ENCODE measurements at places on chromosomes 7 and 10.

DNA sequence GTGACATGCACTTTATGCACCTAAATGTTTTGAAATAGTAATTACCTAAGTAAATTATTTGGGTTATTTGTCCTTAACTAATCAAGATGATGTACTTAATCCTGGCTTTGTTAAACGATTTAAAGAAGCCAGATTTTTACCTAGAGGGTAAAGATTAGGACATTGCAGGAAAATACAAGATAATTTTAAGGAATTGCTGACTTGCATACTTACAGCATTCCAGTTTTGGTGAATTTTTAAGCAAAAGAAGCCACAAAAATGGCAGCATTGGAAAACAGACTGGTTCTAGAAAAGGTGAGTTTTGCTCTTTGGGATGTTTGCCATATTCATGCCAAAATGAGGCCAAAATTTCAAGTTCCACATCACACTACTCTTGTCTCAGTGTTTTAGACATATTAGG, 33.4 kb downstream of the BCAP29 start:
- no peaks in the 10 kb centered on the region for H3K27me3 ChIP-seq
- no peak overlapping the region for H3K27ac ChIP-seq
- peaks cover 35% of the 10 kb centered on the region for H3K36me3 ChIP-seq
- H3K4me3 ChIP-seq = no peak overlapping the region
- H3K4me1 ChIP-seq = peaks cover 20% of the 10 kb centered on the region

DNA sequence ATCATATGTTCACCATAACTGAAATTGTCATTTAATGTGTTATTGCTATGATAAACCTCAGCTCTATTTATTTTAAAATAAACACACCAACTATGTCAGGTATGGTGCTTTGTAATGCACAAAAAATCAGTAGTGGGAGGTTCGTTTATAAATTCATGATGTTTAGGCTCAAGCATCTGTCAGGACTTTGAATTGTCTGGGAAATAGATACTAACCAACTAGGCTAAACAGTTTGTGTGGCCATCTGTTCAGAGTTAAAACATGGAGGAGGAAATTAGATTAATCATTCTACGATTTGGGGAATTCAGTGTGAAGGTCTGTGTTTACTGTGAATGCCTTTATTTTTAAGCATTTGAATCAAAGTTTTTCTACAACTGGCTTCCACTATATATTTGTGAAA, 212.6 kb upstream of the FZD8 start:
- no peak for DNase-seq
- H3K4me1 ChIP-seq = peaks cover 6% of the 10 kb centered on the region
- no peaks in the 10 kb centered on the region for H3K36me3 ChIP-seq
- H3K27me3 ChIP-seq = no peaks in the 10 kb centered on the region
- no peak overlapping the region for H3K27ac ChIP-seq

DNA sequence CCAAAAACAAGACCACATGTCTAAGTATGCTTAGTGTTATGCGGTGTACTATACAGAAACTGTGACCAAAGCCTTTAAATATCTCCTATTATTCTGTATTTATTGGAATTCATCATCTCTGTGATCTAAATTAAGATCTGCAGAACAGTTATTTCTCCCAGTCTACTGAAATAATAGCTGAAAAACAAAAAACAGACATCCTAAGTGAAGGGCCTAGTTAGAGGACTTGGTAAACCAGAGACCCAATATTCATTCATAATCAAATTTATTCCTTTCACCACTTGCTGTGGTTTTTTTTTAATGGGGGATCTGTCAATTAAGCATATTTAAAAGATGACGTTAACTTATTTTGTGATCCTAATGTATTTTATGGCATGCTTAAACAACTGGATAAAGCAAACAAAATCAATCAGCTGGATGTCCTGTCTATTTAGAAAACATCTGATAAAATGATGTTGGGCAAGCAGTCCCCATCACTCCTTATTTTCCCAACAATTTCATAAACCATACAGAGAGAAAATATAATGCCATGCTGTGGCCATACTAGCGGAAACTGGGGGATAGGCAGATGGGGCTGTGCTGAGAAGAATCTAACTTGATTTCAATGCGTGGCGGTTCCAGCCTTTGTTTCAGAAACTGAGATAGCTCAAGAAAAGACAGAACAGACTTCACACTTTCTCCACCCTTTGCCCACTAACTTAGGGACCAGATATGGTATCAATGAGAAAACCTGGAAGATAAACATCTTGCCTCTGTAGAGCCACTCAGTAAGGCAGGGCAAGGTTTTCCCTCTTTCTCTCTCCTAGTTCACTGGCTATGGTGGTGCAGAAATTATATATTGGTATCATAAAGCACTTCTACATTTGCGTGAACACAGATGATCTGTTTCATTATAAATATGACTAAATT, 32.9 kb downstream of the ICA1 start:
- no peak overlapping the region for H3K4me3 ChIP-seq
- H3K36me3 ChIP-seq = no peaks in the 10 kb centered on the region
- no peaks in the 10 kb centered on the region for H3K4me1 ChIP-seq
- no peaks in the 10 kb centered on the region for H3K27me3 ChIP-seq
- no peak for DNase-seq
- H3K27ac ChIP-seq = no peak overlapping the region

DNA sequence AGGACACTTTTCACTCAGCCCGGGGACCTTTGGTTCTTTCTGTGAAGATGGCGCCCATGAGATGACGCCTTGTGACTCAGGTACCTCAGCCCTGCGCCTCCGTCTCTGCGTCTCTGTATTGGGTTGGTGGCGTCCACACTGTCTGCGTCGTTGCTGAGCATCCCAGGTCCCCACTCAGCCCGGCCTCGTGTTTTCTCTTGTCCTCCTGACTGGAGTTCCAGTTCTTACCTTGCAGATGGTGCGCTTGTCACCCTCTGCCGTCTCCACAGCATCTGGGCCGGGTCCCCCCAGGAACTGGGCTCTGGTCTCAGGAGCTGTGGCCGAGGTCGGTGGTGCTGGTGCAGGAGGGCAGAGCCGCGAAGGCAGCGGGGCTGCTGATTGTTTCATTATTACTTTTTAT, 150.4 kb downstream of the WDR37 start:
- H3K4me1 ChIP-seq = no peaks in the 10 kb centered on the region
- H3K27ac ChIP-seq = no peak overlapping the region
- H3K4me3 ChIP-seq = no peak overlapping the region
- no peaks in the 10 kb centered on the region for H3K27me3 ChIP-seq

DNA sequence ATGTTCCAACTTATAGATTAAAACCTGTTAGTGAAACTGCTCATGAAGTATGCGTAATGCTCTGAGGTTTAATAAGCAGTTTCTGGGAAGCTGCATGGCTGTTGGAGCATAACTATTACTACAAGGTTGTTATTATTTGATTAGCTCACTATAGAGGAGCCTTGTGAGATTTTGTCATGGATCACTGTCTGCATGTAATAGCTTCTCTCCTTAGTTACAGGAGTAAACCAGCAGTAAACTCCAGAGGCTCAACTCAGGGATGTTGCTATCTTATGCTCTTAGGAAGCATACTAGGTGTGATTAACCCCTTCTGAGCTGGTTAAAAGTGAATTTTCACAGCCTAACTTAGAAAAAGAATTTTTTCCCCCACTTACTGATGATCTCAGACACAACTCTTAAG, 63.6 kb upstream of the IFRD1 start:
- no peaks in the 10 kb centered on the region for H3K27me3 ChIP-seq
- H3K4me1 ChIP-seq = no peaks in the 10 kb centered on the region
- no peaks in the 10 kb centered on the region for H3K36me3 ChIP-seq
- H3K27ac ChIP-seq = no peak overlapping the region

DNA sequence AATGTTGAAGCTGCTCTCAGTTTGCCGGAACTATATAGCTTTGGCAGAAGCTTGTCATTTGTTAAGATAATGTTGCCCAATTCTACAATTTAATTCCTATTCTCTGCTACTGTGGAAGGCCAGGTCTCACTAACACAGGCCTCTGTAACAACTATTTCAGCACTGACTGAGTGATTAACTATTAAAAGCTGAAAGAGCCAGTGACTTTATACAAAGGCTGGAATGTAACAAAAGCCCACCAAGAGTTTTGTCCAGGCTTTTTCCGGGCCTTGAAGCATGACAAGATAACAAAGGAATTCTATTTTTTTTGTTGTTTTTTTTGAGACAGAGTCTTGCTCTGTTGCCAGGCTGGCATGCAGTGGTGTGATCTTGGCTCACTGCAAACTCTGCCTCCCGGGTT, 795.6 kb downstream of the PHTF2 start:
- H3K27me3 ChIP-seq = no peaks in the 10 kb centered on the region
- H3K4me1 ChIP-seq = no peaks in the 10 kb centered on the region
- H3K27ac ChIP-seq = no peak overlapping the region
- no peaks in the 10 kb centered on the region for H3K36me3 ChIP-seq
- no peak overlapping the region for H3K4me3 ChIP-seq
- no peak for DNase-seq

DNA sequence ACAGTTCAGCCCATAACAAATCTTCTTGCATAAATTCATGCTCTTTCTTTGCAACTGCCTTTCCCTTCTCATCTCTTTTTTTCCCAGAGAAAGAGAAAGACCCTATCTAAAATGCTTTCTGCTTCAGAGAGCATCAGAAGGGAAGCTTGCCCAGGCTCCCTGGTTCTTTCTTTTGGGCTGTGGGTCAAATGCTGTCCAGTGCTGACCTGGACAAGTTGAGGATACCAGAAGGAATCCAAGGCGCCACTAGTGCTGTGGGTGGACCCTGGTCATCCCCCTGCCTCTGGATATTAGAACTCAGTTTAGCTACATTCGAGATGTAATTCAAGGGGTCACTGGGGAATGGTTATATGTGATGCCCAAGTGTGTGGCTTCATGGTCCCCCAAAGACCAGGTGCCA, 411.6 kb downstream of the RPS24 start:
- no peak overlapping the region for H3K4me3 ChIP-seq
- no peaks in the 10 kb centered on the region for H3K27me3 ChIP-seq
- H3K4me1 ChIP-seq = no peaks in the 10 kb centered on the region
- DNase-seq = no peak
- no peaks in the 10 kb centered on the region for H3K36me3 ChIP-seq
- H3K27ac ChIP-seq = no peak overlapping the region

DNA sequence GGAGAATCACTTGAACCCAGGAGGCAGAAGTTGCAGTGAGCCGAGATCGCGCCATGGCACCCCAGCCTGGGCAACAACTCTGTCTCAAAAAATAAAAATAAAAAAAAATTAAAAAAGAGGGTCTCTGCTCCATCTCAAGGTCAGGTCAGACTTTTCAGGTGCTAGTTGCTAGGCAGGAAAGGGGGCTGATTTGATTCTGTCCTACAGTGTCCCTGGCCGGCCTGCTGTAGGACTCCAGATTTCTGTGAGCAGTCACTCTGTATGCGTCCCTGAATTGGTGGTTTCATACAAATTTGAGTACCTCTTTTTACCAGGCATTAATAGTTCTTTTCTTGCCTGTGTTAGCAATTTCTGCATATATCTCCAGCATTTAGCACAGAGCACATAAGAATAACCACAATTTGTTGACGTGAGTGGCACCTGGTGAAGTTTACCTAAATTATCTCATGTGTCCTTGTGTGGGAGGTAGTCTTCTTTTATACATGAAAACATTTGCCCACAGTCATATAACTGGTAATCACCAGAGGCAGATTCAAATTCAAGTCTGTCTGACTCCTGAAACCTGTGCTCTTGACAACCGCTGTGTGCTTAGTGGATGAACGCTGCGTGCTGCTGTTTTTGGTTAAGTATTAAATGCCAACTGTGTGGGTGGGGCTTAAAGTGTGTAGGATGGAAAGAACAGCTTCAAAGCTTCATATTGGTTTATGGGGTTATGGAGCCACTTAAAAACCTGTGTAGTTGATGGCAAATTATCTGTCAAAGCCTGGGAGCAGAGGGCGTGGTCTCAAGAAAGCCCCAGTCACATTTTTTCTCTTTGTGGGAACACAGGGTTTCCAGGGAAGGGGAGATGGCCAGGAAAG, 3.2 kb upstream of the ZNF775 start:
- H3K27ac ChIP-seq = no peak overlapping the region
- DNase-seq = no peak
- no peak overlapping the region for H3K4me3 ChIP-seq
- H3K27me3 ChIP-seq = no peaks in the 10 kb centered on the region
- H3K4me1 ChIP-seq = peaks cover 5% of the 10 kb centered on the region
- peaks cover 30% of the 10 kb centered on the region for H3K36me3 ChIP-seq
